ENCODE measurements at places on chromosomes 6 and 20. TPM values are rescaled to one million over a fixed set of nuclear protein-coding genes. Genes with fewer than 3 reads are reported as not detected.
A peak's percentile ranks its signal among the peaks of the same experiment; 100 is the strongest.

Gene PBOV1
- total RNA-seq, result not detected

GRCh38 chr20:62025832-62026563, 39.7 kb downstream of the TAF4 start:
- peaks cover 39% of the 10 kb centered on the region for H3K4me1 ChIP-seq
- H3K36me3 ChIP-seq, result peaks cover 5% of the 10 kb centered on the region
- no peak overlapping the region for H3K27ac ChIP-seq
- no peaks in the 10 kb centered on the region for H3K27me3 ChIP-seq

Gene HLA-G
- 5.4 TPM for total RNA-seq

Gene ALDH8A1
- total RNA-seq, result 0.53 TPM

GRCh38 chr6:156809446-156810178, 32.4 kb downstream of the ARID1B start:
- no peak for DNase-seq
- H3K4me3 ChIP-seq, result peak overlapping the region; percentile 44
- H3K4me1 ChIP-seq, result peaks cover 88% of the 10 kb centered on the region
- peak overlapping the region; percentile 47 for H3K27ac ChIP-seq
- peaks cover 16% of the 10 kb centered on the region for H3K36me3 ChIP-seq

- H3K4me1 ChIP-seq, result peaks cover 21% of the 10 kb centered on the region
- H3K36me3 ChIP-seq, result no peaks in the 10 kb centered on the region
- no peak for DNase-seq
These were observed 54.3 kb upstream of the NFATC2 start for GRCh38 chr20:51596668-51597388.

DNA sequence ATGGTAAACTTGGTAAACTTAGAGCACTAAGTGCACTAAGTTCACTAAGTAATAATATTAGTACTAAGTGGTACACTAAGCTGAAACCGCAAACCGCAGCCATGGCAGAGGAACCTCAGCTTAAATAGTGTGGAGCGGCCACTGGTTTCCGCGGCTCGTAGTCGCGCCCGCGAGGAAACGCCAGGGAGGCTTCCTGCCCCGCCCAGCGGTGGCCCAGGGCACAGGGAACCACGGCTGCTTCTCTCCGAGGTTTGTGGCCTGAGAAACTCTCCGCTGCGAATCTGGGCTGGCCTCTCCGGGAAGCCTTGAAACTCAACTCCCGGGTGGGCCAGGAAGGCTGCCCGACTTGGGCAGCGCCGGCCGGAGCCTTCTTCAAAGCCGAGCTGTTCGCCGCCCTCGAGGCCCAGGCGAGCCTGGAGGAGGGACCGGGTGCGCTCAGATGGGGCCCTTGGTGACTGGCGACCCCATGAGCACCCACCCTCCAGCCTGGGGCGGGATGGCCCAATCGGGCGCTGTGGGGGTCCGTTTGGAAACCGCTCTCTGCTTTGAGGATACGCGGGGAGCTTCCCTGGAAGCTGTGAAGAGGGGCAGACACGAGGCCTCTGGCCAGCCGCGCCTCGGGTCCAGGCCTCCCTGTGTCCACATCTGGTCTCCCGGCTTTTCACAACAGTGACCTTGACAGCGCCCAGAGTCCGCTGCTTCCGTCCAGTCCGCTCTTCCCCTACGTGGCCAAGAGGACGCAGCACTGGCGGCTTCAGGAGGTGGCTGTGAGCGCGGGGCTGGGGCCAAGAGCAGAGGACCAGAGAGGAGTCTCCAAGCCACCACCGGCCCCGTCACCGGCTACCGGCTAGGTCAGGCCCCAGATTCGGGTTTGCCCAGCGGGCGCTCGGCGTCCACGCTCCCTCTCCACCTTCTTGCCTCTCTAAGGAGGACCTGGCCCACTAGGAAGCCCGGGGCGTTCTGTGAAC, 25.4 kb upstream of the HLA-E start:
- H3K27me3 ChIP-seq, result peaks cover 68% of the 10 kb centered on the region
- no peak overlapping the region for H3K27ac ChIP-seq
- peaks cover 2% of the 10 kb centered on the region for H3K36me3 ChIP-seq
- H3K4me3 ChIP-seq, result peak overlapping the region; percentile 58
- H3K4me1 ChIP-seq, result peaks cover 37% of the 10 kb centered on the region

DNA sequence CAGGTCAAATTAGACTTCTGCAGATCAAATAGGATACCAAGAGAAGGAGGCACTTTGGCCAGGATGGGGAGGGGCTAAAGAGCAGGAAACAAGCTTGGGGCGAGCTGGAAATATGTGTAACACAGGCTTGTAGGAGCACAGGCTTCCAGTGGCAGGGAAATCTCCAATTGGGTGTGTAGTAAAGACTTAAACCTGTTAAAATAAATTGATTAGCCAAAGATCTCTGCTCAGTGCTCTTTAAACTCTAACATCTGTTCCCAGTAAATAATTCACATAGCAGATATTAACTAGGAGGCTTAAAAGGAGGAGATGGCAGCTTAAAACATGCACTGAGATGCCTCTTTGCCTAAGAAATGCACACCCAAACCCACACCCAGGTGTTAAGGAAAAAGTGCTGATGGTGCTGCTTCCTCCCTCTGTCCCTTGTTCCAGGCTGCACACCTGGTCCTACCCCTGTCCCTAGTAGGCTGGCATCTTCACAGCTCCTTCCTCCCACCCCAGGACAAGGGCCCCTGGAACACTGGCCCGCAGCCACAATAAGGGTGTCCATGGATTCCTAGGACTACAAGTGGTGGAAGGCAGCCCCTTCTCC, 93.5 kb upstream of the MLN start:
- no peak for DNase-seq
- H3K27me3 ChIP-seq, result peaks cover 36% of the 10 kb centered on the region
- peaks cover 4% of the 10 kb centered on the region for H3K4me1 ChIP-seq
- no peaks in the 10 kb centered on the region for H3K36me3 ChIP-seq
- H3K4me3 ChIP-seq, result no peak overlapping the region

GRCh38 chr20:32034581-32035425, 17.2 kb upstream of the HCK start:
- H3K4me1 ChIP-seq, result peaks cover 68% of the 10 kb centered on the region
- no peak for DNase-seq

Gene ISM1
- not detected for total RNA-seq

DNA sequence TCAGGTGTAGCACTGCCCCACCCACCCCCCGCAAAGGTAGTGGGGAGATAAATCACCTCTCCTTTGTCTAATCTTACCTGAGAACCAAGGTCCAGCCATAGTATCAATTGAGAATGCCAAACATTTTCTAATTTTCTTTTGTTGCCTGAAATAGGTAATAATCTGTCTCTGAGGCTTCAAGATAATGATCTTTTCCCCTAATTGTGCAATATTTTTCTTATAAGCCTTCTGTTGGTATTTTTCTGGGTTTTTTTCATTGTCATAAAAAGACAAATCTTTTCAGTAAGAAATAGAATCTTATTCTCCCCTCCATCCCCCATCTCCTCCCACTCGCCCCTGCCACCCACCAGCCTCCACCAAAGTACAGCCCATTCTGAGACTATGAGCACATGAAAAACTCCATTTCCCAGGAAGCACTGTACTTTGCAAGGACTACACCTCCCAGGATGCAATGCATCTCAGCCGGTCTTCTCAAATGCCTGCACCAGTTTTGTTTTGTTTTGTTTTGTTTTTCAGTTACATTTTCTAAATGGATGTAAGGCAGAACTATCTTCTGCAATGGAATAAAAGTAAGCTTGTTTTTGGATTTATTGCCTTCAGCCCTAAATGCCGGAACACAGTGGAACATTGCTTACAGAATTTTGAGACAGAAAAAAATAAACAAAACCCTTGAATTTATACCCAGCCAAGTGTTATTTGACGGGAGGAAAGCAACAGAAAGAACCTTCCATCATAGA, 268.0 kb downstream of the TFAP2A start:
- H3K27ac ChIP-seq, result no peak overlapping the region
- peaks cover 4% of the 10 kb centered on the region for H3K4me1 ChIP-seq

GRCh38 chr6:134805168-134805567, 144.7 kb downstream of the ALDH8A1 start:
- H3K4me1 ChIP-seq, result no peaks in the 10 kb centered on the region
- H3K36me3 ChIP-seq, result no peaks in the 10 kb centered on the region
- no peak overlapping the region for H3K4me3 ChIP-seq
- DNase-seq, result no peak
- H3K27ac ChIP-seq, result no peak overlapping the region

Gene BRPF3
- total RNA-seq, result 29.2 TPM

GRCh38 chr6:6366803-6367202, 46.3 kb upstream of the F13A1 start:
- H3K4me3 ChIP-seq, result no peak overlapping the region
- no peak overlapping the region for H3K27ac ChIP-seq
- peaks cover 5% of the 10 kb centered on the region for H3K36me3 ChIP-seq
- no peaks in the 10 kb centered on the region for H3K27me3 ChIP-seq
- no peak for DNase-seq
- no peaks in the 10 kb centered on the region for H3K4me1 ChIP-seq

Gene NFS1
- 27.1 TPM for total RNA-seq

Gene PLG
- 0.31 TPM for total RNA-seq

- H3K36me3 ChIP-seq, result no peaks in the 10 kb centered on the region
- H3K4me3 ChIP-seq, result no peak overlapping the region
- peaks cover 2% of the 10 kb centered on the region for H3K27me3 ChIP-seq
- no peaks in the 10 kb centered on the region for H3K4me1 ChIP-seq
- no peak overlapping the region for H3K27ac ChIP-seq
These were observed 35.2 kb upstream of the KIF13A start for GRCh38 chr6:18022398-18023231.

DNA sequence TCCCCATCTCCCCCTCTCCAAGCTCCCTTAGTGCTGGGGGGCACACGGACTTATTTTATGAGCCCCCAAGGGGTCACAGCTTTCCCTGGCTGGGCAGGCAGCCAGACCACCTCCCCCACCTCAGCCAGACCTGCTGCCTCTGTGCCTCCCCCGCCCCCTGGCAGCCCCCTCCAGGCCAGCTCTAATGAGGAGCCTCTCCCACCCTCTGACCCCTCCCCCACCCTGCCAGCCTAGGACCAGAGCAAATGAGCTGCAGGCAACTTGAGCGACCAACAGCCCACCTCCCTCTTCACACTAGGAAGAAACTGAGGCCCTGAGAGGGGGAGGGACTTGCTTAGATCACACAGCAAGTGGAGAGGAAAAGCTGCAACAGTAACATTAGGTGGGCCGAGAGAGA, 1.9 kb downstream of the GDF5 start:
- H3K27me3 ChIP-seq, result peaks cover 8% of the 10 kb centered on the region
- no peak for DNase-seq
- no peak overlapping the region for H3K27ac ChIP-seq
- no peaks in the 10 kb centered on the region for H3K36me3 ChIP-seq

Gene TEAD3
- 0.34 TPM for total RNA-seq

GRCh38 chr20:5797843-5798462, 47.8 kb downstream of the SHLD1 start:
- peak; percentile 57 for DNase-seq
- H3K4me3 ChIP-seq, result peak overlapping the region; percentile 63
- peak overlapping the region; percentile 100 for H3K27ac ChIP-seq
- H3K27me3 ChIP-seq, result no peaks in the 10 kb centered on the region
- H3K36me3 ChIP-seq, result peaks cover 19% of the 10 kb centered on the region

GRCh38 chr6:91804981-91805380, 1218.1 kb upstream of the MAP3K7 start:
- no peaks in the 10 kb centered on the region for H3K27me3 ChIP-seq
- H3K4me1 ChIP-seq, result no peaks in the 10 kb centered on the region
- no peak overlapping the region for H3K4me3 ChIP-seq
- no peak for DNase-seq

Data from activated B cell treated with CpG ODN at 0.5 μM for 24 hours (primary cell).